ENCODE measurements at places on chromosomes 1 and 21. TPM values are rescaled to one million over a fixed set of nuclear protein-coding genes. Genes with fewer than 3 reads are reported as not detected.

DNA sequence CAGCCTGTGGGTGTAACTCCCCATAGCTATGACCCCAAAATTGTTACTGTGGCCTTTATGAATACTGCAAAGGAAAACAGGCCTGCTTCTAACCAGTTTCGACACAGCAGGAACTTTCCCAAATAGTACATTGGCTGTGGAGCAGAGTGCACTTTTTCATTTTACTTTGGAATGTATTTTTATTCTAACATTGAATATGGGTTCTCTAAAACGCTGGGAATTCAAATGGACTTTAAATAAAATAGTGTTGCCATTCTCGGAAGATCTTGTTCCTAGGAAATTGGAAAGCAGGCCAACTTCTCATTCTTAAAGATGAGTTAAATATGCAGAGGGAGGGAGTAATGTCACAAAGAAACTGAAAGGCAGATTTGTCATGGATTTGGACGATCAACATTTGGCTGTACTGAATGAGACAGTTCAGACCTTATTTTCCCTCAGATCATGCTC, 39.6 kb upstream of the ARHGAP29 start:
- no peak for DNase-seq

DNA sequence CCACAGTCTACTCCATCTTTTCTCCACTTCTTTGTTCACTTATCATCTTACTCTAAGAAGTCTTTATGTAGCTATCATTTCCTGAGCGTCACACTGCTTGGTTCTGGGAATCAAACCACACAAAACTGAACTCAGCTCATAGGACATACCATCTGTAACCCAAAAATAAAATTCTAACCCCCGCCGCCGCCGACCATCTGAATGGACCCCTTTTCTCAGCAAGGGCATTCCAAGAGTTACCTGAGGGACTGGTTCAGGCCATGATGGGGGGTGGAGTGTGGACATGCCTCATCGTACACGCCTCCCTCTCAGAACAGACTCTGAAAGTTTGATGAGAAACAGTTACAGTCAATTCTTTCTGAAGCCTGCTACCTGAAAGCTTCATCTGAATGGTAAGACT, 12.6 kb upstream of the CHI3L2 start:
- DNase-seq, result no peak

GRCh38 chr1:205861540-205861939, 11.6 kb upstream of the PM20D1 start:
- DNase-seq, result no peak

- DNase-seq, result no peak
These were observed 12.2 kb downstream of the NAV1 start for GRCh38 chr1:201551096-201551495.

TRAPPC3 gene
- total RNA-seq, result 76.0 TPM

GRCh38 chr1:177864538-177865305, 105.1 kb downstream of the SEC16B start:
- no peak for DNase-seq

ANKRD35 gene
- not detected for total RNA-seq

GPR52 gene
- 0.76 TPM for total RNA-seq

DNA sequence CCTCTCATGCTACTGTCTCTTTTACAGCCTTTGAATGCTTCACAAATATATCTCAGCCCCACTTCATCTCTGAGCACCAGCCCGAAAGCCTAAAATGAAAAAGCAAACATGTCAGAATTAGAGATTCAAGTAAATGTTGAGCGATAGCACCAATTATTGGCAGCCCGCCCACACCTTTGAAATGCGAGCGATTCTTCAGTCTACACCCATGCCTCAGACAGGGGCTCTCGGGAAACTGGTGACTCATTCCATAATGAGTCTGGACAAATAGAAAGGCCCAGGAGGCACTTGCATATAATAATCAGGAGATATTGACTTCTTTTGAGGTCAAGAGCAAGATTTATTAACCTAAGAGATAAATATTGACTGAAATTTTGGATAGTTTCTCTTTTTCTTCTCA, 487.3 kb upstream of the PTBP2 start:
- peak; percentile 12 for DNase-seq

- DNase-seq, result no peak
These were observed 249.0 kb upstream of the ZP4 start for GRCh38 chr1:238139713-238140112.

MROH9 gene
- not detected for total RNA-seq

RHBG gene
- not detected for total RNA-seq

- DNase-seq, result no peak
These were observed 74.3 kb upstream of the NBL1 start for GRCh38 chr1:19569786-19570185.

DNA sequence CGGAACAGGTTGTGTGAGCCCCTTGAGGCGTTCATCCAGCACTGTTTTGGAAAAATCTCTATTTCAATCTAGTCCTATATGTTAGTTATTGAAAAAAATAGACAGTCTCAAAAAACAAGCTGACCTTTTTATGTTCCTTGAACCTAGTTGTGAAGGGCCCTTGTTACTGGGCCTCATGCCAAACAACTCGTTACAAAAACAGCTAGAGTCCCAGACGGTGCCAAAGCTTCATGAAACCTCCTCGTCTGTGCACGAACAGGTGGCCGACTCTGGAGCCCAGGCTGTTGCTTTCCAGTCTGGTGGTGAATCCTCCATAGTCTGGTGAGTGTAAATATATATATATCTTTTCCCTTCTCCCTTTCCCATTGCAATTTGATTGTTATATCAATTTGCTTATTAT, at the start of gene CHIA:
Gene CHIA, plus strand, starts transcription at position 222 of the 400 bp plus-strand sequence. CDS start 19,617 bp downstream, outside the sequence.
- DNase-seq, result peak; percentile 24
